Osteocyte (in vitro differentiated cells): ENCODE measurements at places on chromosomes 6 and 20. TPM values are rescaled to one million over a fixed set of nuclear protein-coding genes. Genes with fewer than 3 reads are reported as not detected.
A peak's percentile ranks its signal among the peaks of the same experiment; 100 is the strongest.

The BLCAP gene
- 71.9 and 74.5 TPM in 2 replicates for total RNA-seq

The ERMARD gene
- 34.6 and 39.9 TPM in 2 replicates for total RNA-seq

The LRRC73 gene
- total RNA-seq = 0.29 and 0.40 TPM in 2 replicates

The COL21A1 gene
- total RNA-seq = 48.0 and 60.0 TPM in 2 replicates

GRCh38 chr6:22614547-22614946 is 45.2 kb downstream of the HDGFL1 start:
- H3K36me3 ChIP-seq = peaks cover 8% of the 10 kb centered on the region
- peaks cover 42% of the 10 kb centered on the region for H3K4me1 ChIP-seq
- H3K27me3 ChIP-seq = no peaks in the 10 kb centered on the region
- peak overlapping the region; percentile 92 for H3K27ac ChIP-seq
- no peak for DNase-seq

DNA sequence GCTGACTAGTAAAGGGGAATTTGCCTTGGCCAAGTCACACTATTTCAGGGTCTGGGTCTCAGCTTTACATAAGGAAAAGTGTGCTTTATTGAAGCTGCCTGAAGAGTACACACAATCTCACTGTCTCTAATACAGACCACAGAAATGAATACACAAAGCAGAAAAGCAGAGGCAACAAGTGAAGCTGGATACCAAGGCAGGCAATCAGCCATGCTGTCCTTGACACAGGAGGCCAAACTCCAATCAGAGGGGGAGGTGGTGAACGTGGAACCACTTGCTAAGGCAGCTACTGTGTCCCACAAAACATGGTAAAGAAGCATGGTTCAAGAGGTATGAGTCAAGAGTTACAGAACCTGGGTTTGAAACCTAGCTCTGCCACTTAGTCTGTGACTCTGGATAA is 21.8 kb upstream of the CCND3 start:
- H3K36me3 ChIP-seq = peaks cover 13% of the 10 kb centered on the region
- H3K27me3 ChIP-seq = no peaks in the 10 kb centered on the region
- H3K4me1 ChIP-seq = peaks cover 15% of the 10 kb centered on the region

DNA sequence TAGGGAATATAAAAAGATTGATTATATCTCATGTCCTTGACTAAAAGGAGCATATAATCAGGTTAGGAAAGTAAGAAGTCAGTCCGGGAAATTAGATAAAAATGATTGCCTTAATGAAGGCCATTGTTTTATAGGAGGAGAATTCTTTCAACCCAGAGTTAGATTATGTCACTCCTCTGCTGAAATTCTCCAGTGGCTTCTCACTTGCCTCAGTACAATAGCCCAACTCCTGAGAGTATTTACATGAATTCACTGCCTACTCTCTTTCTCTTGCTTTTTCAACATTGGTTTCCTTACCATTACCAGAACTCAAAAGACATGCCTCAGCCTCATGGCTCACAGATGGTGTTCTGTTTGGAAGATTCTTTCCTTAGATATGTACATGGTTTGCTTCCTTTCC is 114.9 kb downstream of the EPHA7 start:
- peaks cover 52% of the 10 kb centered on the region for H3K4me1 ChIP-seq
- H3K36me3 ChIP-seq = peaks cover 38% of the 10 kb centered on the region
- DNase-seq = no peak
- no peaks in the 10 kb centered on the region for H3K27me3 ChIP-seq
- H3K4me3 ChIP-seq = no peak overlapping the region

- no peak overlapping the region for H3K27ac ChIP-seq
- no peak overlapping the region for H3K4me3 ChIP-seq
- peaks cover 22% of the 10 kb centered on the region for H3K27me3 ChIP-seq
- no peak for DNase-seq
- H3K4me1 ChIP-seq = no peaks in the 10 kb centered on the region
These were observed 27.5 kb upstream of the BCLAF1 start for GRCh38 chr6:136317021-136317694.

DNA sequence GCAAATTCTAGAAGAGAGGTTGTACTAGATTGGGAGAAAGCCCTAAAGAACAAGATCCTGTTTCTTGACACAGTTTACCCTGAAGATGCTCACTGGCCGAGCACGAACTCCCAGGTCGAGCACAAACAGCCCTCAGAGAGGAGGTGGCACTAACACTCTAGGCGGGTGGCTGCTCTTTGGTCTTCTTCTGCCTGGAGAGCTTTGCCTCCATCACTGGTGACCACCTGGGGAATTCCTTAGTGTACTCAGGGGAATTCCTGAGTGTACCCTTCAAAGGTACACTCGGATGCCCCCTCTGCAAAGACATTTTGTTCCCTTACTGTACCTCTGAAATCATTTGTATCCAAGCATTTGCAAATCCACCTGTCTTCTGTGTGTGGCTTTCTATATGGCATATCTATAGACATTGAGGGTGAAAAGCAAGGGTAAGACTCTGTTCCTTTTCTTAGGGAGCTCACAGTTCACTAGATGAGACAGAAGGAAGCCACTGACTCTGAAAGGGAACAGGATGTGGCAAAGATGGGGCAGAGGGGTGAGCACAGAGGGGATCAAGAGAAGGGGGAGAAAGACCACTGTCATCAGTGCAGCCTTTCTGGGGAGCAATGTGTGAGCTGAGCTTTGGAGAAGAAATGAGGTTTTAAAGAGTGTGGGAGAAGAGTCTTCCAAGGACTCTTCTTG is 169.8 kb upstream of the PROKR2 start:
- H3K36me3 ChIP-seq = no peaks in the 10 kb centered on the region
- peaks cover 16% of the 10 kb centered on the region for H3K27me3 ChIP-seq
- H3K4me3 ChIP-seq = no peak overlapping the region

DNA sequence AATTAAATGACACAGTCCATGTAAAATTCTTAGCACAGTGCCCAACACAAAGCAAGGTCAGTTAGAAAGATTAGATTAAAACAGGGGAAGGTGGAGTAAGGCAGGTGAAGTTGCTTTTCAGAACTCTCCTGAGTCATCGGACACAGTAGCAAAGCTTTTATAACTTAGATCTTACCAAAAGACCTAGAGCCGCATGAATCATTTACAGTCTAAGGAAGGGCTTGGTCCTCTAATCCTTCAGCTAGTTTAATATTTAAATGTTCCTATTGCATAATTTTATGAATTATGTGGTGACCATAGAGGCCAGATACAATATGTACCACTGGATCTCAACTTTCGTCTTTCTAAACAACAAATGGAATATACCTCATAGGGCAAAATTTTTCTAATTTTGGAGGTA is 202.1 kb upstream of the SNX9 start:
- no peaks in the 10 kb centered on the region for H3K4me1 ChIP-seq
- H3K36me3 ChIP-seq = no peaks in the 10 kb centered on the region
- DNase-seq = no peak
- H3K27ac ChIP-seq = no peak overlapping the region
- H3K27me3 ChIP-seq = no peaks in the 10 kb centered on the region
- H3K4me3 ChIP-seq = no peak overlapping the region
